ENCODE measurements at places on chromosomes 12 and 14.

DNA sequence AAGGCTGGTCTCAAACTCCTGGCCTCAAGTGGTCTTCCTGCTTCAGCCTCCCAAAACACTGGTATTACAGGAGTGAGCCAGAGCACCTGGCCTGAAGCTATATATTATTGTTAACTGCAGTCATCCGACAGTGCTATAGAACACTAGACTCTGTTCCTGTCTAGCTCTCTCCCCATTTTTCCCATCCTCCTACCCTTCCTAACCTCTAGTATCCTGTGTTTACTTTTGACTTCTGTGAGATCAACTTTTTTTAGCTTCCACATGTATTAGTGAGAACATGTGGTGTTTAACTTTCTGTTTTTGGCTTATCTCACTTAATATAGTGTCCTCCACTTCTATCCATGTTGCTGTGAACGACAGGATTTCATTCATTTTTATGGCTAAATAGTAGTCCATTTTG, 34.7 kb downstream of the TRAF3 start:
- no peak for DNase-seq

GRCh38 chr12:55899082-55899481, 28.6 kb downstream of the PYM1 start:
- peak; percentile 12 for DNase-seq

DNA sequence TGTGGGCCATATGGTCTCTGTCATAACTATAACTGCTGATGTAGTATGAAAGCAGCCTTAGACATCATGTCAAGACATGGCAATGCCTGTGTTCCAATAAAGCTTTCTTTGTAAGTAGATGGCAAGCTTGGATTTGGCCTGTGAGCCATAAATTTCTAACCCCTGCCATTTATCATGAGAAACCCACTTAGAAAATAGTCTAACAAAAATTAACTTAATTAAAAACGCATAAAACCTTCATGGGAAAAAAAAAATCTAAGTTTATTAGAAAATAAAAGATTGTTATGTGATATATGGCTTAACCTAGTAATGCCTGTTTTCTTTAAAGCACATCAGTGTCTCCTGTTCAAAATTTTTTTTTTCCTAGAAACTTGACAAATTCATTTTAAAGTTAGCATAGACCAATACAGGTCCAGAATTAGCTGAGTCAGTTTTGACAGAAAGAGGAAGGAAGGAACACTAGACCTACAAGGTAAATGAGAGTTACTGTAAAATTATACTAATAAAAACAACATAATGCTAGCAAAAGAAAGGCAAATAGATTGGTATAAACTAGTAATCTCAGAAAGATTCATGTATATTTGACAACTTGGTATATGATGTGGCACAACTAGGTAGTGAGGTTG, 68.2 kb downstream of the USP15 start:
- DNase-seq = no peak

DNA sequence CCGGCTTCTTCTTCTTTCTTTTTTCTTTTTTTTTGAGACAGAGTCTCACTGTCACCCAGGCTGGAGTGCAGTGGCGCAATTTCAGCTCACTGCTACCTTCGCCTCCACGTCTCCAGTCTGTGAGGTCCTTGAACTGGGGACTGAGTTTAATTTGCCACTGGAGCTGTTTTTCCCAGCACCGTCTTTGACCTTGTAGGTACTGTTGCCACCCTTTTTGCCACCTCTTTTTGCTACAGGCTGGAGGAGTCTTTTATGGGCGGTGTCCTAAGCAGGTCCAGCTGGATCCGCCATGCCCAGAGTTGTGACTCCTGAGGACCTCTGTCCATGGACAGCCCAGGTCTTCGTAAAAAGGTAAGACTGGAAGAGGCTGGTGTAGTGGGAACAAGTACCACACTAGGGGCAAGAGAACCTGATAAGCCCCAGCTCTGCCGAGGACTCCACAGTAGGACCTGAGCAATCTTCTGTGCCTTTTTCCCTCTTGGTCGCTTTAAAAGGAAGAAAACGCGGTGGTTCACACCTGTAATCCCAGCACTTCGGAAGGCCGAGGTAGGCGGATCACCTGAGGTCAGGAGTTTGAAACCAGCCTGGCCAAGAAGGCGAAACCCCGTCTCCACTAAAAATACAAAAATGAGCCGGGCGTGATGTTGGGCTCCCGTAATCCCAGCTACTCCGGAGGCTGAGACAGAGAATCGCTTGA, 946 bp downstream of the RNU4-2 start:
- DNase-seq = no peak

DNA sequence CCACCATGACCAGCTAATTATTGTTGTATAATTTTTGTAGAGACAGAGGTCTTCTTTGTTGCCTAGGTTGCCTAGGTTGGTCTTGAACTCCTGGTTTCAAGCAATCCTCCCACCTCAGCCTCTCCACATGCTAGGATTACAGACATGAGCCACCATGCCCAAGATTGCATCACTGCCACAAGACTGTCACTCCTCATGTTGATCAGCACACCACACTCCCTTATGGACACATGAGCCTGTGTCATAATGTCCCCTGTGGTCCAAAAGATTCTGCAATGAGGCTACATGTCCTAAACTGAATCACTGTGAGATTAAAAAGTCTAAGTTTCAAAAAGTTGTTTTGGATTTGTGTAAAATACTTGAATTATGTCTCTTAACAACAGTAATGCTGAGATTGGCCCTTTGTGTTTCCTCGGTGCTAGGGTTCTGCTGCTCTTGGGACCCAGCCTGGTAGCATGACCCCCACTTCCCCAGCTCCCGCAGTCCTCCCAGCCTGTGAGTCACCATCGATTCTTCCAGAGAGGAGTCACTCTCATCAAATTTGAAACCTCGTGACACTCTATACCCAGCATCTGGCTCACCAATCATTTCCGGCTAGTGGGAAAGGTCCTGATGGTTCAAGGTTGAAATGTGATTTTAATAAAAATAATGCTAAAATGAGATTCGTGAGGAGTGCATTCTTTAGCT, 890.9 kb downstream of the VRK1 start:
- DNase-seq = no peak

GRCh38 chr14:102087762-102088011, 843 bp upstream of the HSP90AA1 start:
- no peak for DNase-seq

GRCh38 chr14:90429754-90430153, 32.9 kb downstream of the CALM1 start:
- no peak for DNase-seq

GRCh38 chr14:105378199-105378598, 20.1 kb upstream of the TEX22 start:
- no peak for DNase-seq

- no peak for DNase-seq
These were observed 35.5 kb downstream of the CACNA2D4 start for GRCh38 chr12:1882850-1883470.

DNA sequence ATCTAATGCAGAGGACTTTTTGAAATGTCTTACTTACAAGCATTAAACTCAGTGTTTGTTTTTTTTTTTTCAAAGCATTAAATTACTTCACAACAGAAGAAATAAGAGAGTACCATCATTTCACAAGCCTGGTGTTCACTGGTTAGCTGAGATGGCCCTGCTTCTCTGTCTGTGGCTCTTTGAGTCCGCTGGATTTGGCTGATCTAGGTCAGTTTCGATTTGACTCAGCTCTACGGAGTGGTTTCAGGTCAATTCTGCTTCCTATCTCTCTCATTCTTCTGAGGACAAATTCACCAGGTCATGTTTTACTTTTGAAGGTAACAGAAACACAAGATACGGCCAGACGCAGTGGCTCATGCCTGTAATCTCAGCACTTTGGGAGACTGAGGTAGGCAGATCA, 1066.1 kb downstream of the FLRT2 start:
- DNase-seq = peak; percentile 12

- no peak for DNase-seq
These were observed 9.9 kb downstream of the BCL7A start for GRCh38 chr12:122031342-122032216.

DNA sequence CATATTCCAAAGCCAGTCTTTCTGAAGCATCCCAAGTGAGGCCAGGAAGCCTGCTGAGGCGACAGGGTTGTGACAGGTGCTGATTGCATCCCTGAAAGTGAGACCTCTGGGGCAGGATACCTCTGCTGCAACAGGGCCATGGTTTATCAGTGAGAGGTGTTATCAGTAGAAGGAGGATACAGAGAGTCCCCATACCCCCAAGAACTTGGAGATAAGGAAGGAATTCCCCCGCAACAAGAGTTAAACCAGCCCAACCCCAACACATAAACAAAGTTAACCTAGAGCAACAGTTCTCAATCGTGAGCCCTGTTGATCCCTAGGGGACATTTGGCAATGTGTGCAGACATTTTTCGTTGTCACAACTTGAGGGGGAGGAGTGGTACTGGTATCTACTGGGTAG, 233.1 kb upstream of the NOS1 start:
- no peak for DNase-seq

DNA sequence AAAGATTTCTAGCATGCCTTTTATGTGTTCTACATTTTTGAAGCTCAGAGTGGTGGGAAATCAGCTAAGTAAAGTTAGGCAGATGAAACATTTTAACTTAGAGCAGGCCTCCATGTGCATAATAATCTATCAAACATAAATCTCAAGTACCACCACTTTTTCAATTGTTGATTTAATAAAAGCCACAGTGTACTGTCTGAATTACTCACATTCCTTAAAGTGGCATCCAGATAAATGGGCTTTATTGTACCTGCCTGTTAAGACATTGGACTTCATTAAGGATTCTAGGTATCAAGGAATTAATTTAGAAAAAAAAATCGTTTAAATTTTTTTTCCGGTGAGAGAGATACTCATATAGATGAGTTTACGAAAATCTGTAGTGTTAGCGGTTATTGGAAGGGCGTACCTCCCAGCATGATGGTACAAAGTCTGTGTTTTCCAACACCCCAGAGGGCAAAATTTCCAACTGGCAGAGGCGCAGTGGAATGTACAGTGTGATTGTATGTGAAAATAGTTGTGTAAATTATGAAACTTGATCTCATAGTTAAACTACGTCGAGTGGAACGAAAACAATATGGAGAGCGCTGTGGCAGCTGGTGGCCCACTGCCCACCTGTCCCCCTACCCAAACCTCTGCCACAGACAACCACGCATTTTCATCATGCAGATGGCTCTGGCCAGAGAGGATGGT, 25.0 kb downstream of the ELK3 start:
- no peak for DNase-seq

DNA sequence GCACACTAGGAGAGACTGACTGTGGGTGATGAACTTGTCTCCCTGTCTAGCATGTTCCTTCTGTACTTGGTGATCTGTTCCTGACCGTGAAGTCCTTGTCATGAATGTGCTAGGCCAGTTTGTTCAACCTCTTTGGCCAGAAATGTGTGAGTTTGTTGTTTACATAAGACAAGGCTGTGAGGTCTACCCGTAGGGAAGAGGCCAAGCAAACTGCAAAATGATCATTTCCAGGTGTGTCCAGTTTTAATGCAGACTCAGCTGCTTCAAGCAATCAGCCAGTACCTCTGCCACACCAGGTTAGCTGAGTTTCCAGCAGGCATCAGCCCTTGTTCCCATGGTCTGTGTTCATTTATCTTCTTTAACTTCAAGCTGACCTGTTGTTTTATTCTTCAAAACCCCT, 440.2 kb downstream of the FUT8 start:
- no peak for DNase-seq

DNA sequence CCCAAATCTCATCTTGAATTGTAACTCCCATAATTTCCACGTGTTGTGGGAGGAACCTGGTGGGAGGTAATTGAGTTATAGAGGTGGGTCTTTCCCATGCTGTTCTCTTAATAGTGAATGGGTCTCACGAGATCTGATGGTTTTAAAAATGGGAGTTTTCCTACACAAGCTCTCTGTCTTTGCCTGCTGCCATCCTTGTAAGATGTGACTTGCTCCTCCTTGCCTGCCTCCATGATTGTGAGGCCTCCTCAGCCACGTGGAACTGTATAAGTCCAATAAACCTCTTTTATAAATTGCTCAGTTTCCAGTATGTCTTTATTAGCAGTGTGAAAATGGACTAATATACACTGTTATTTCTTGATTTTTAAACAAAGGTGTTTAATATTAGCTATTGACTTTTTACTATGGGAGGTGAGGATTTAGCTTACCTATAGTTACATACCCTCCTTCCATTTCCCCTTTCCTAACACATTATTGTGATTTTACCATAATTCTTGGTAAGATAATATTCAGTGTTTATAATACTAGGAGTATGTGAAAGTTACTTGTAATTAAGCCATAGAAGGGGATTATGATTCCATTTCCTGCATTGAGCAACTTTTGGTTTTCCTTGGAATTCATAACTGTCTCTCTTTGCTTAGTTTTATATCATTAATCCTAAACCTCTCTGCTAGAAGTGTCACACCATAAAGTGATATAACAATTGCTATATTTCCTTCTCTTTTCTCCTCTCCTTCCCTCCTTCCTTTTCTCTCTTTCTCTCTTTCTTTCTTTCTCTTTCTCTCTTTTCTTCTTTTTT, 151.0 kb upstream of the KRAS start:
- no peak for DNase-seq

DNA sequence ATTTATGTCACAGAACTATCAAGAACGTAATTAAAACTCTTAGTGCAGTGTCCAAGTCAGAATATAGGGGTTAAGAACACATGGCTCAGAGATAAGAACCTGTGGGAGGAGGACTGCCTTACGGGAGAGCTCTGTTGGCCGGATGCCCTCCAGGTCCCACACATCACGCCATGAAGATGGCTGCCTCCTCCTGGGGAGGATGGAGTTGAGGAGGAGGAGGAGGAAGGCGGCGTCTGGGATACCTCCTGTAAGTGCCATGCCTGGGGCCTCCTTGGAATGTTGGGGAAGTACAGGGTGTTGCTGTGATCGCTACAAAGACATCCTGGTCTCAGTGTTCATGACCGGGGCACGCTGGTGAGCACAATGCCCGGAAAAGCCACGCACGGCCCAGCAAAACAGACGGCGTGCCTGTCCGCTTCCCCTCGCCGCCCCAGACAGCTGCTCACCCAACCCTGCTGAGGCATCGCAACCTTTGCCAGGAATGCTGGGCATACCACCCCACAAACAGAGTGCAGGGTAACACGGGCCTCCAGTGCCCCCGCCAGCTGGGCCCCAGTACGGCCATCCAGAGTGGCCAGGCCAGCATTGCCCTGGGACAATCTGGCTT, 28.7 kb upstream of the CD9 start:
- no peak for DNase-seq

DNA sequence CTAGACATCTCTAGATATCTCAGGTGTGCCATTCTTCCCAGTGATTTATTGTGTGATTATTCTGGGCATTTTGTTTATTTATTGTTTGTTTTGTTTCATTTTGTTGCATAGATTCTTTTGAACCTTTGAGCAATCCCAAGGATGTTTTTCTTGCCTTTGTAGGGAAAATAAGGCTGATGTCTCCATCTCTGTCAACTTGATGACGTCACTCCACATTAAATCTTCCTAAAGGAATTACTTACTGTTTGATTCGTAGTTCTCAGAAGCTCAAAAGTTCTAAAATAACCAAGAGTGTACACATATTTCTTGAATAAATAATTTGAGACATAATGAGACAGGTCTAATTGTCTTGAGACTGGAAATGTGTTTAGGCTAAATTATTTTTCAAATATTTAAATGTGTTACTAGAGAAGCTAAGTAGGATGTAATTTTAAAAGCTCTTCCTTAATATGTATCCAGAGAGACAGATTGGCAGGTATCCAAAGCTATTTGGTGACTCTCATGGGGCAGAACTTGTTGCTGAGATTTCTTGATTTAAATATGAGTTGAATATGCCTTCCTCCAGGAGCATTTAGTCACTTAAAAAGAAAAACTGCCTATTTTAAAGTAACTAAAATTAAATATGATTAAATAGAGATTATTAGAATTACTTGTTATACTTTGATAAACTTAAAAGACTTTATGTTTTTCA, 128.7 kb downstream of the CNTN1 start:
- no peak for DNase-seq
